ENCODE measurements at places on chromosomes 1 and 21.

DNA sequence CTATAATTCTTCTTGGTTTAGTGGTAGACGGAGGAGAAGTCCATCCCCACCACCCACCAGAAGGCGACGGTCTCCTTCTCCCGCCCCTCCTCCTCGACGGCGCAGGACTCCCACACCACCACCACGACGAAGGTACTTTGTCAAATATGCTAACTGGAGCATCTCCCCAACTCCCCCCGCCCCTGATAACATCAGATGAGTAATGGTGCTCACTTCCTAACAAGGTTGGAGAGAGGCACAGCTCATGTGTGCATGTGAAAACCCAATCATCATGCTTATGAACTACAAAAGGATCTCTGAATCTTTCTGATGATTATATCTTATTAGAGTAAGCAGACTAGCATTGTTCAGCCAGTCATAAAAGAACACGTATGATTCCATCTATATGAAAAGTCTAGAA lies 23.7 kb downstream of the SRRM1 start:
- DNase-seq: no peak

DNA sequence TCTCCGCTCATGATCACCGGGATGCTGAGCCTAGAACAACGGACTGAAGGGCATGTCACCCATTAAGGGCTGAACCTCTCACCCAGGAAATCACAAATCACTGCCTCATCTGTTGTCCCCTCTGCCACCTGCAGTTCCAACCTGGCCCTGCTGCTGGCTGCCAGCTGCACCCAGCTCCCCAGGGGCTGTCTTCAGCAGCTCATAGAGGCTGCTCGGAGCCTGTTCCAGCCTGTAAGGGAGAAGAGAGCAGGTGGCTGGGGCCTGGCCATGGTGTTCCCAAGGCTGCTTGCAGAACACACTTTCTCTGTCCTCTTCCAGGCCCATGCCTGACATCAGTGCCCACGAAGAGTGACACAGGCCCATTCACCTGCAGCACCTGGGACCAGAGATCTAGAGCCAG lies 44.5 kb upstream of the DISP3 start:
- DNase-seq: no peak

DNA sequence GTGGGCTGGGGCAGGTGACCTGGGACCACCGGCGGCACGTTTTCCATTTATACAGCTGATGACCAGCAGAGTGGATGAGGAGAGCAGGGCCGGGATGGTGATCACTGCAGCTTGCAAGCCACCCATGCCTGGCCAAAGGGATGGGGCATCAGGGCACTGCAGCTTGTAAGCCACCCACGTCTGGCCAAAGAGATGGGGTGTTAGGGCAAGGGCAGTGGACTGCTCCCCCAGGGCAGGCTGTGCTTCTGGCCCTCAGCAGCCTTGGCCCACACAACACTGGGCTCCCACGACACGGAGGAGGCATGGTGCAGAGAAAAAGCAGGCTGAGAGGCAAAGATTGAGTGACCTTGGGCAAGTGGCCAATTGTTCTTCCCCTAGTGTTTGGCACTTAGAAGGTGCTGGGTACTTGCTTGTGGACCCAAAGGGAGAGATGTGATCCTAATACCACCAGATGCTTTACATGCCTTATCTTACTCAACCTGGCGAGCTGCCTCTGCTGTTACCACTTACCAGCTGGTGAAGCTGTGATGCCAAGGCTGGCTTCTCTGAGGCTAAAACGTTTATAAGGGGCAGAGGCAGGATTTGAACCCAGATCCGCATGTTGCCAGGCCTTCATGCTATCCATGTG lies 48.3 kb downstream of the TRIM62 start:
- no peak for DNase-seq

DNA sequence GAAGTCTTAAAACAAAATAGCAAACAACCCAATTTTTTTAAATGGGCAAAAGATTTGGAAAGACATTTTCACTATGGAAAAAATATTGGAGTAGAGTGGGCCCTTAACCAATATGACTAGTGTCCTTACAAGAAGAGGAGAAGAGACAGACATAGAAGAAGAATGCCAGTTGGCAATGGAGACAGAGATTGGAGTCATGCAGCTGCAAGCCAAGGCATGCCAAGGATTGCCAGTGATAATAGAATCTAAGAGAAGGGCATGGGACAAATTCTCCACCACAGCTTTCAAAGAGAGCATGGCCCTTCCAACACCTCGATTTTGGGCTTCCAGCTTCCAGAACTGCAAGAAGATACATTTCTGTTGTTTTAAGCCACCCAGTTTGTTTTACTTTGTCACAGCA lies 92.7 kb downstream of the RGS2 start:
- no peak for DNase-seq

DNA sequence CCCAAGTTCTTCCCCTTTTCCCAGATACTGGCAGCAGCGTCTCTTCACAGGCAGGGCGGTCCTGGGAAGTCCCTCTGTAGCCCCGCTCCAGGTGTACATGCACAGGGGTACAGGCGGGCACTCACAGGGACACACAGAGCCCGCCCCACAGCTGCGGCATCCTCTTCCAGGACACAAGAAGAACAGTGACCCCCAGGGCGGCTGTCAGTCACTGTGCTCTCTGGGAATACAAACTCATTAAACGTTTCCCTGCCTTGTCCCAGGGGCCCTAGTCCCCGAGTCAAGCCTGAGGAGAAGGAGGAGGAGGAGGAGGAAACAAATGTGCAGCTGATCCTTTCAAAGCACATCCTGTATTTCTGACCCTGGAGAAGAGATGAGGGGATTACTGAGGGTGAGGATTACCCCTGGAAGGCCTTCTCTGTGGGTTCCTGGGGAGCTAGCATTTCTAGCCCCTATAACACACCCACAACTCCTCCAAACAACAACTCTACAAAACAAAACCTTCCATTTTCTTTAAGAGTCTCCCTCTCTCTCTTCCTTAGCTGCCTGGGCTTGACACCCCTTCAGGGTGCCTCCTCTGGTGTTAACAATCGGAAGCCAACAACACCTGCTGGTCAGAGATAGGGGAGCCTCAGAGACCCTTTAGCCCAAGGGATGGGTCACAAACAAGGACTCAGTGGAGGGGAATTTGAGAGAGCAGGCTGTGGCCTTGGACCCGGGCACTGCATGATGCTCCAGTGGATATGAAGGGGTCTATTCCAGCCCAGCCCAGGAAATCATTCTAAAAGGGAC lies 28.4 kb upstream of the DMBX1 start:
- DNase-seq: no peak

DNA sequence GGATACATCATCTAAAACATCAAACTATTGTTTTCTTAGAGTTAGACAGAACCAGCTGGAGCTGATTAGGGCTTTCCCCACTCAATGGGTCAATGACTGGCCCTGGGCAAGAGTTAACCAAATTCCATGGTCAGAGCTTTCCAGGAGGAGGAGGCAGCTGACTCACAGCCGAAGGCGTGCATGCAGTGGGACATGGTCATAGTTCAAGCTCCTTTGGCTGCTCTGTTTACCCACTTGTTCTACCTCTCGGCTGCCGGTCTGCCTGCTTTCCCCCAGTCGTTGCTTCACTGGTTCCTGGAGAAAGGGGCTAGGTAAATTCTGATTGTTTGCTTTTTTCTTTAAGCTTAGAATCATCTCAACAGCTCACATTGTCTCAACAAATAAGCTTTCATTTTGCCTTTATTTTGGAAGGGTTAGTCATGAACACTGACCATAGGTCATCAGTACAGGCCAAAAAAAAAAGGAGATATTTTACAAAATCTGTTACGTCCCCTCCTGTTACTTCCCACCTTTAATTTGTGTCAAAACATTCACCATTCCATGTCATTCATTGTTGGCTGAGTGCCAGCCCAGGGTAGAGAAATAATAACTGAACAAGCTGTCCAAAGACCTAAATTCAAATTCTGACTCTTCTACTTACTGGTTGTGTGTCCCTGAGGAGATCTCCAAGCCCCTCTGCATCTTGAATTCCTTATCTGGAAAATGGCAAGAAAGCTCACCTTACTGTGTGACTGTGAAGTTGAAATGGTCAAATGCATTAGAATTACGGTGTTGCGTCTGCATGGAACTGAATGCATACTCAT lies 12.0 kb downstream of the MAB21L3 start:
- no peak for DNase-seq

DNA sequence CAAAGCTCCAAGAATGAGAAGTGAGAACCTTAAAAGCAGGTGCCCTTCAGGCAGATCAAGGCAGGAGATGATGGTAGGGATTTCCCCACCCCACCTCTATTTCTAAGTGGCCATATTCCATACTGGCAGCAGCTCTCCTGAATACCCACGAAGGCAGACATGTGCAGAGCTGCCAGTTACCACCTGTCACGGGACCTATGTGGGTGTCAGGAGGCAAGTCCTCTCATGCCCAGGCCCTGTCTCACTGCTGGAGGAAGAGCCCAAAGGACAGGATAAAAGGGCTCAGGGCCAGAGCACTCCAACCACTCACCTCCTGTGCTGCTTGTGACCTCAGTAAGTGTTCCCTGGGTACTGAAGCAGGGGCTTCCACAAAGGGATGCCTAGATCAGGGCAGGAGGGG lies 721 bp upstream of the LCE1B start:
- no peak for DNase-seq

DNA sequence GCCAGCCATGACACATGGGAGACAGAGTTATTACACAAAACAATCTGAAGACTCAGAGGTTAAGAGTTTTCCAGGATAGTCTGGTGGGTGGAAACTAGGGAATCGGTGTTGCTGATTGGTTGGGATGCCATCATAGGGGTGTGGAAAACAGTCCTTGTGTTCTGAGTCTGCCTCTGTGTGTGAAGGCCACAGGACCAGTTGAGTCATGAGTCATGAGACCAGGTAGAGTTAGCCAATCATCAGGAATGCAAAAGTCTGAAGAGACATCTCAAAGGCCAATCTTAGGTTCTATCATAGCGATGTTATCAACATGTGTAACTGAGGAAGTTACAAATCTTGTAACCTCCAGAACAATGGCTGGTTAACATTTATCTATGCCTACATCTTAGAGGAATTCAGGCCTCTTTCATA lies 49.7 kb upstream of the NEK7 start:
- no peak for DNase-seq

DNA sequence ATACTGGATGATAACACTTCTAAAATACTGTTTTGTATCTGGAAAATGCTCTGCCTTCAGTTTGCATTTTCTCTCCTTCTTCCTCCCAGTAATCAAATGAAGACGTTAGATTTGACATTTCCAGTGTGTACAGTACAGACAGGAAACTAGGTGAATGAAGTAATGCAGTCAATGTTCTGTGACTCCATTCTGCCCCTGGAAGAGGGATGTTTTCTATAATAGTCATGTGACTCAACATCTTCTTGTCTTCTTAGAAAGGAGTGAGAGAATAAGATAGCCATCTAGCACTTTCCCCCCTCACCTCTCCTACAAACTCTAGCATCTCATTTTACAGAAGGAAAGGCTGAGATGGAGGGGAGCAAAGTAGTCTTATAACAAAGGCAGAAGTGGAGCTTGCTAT lies 77.6 kb downstream of the DDR2 start:
- DNase-seq: no peak

DNA sequence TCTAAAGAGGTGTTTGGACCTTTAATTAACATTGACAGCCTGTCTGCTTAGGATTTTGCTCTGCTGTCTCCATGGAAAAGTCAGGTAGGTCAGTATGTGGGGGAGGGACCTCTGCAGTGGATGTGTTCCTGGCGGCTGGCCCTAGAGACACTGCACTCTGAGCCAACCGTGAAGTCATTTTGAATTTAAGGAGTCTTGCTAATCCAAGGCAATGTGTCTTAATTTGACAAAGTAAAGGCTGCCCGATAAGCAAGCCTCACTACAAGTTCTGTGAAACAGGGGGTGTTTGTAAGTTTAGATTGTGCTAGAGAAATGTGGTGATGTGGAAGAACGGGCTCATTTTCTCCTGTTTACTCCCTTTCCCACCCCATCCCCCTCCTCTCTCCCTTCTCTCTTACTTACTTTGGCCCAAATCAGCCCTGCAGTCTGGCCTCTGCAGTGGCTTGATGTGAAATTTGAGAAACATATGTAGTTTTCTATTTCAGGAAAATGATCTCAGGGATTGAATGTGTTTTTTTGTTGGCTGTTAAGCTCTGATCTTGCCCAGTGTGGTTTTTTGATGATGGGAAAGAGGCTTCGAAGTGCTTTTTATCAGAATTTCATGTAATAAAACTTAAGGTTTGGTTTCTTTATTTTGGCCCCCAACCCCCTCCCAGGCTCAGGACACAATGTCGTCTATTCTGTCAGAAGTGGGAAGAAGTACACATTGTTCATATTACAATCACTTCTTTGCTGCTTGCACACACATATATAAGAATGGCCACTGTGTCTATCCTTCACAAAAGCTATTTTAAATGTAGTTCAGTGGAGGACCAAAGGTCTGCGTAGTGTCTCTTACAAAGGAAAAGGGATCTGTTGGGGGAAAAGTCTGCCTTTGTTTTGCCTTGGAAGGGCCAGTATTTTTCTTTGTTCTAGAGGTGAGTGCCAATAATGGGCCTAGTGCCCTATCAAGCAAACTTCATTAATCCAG lies 96.6 kb downstream of the FGGY start:
- DNase-seq: peak; percentile 95

- no peak for DNase-seq
Observed at GRCh38 chr1:212916481-212917133, 33.7 kb upstream of the VASH2 start.

DNA sequence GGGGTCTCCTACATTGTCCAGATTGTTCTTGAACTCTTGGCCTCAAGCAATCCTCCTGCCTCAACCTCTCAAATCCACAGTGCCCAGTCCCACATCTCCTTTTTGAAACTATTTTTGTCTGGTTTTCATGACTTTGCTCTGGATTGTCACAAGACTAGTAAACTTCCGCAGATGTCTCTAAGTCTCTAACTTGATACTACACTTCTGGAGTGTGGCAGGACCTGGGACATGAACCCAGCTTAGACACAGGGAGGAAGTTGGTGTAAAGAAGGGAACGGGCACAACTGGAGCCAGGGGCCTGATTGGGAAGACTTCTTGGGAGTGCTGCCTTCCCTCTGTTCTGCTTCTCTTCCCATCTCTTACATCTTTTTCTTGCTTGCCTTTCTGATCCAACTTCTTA lies 16.2 kb upstream of the DISC1 start:
- no peak for DNase-seq

- DNase-seq: no peak
Observed at GRCh38 chr1:10799726-10800125, 3.3 kb upstream of the CASZ1 start.

GRCh38 chr1:221994939-221995338 lies 253.1 kb upstream of the DUSP10 start:
- no peak for DNase-seq

- DNase-seq: no peak
Observed at GRCh38 chr1:204974327-204974726, 68.7 kb upstream of the CNTN2 start.

- DNase-seq: no peak
Observed at GRCh38 chr1:227317011-227317451, 1.3 kb downstream of the CDC42BPA start.

DNA sequence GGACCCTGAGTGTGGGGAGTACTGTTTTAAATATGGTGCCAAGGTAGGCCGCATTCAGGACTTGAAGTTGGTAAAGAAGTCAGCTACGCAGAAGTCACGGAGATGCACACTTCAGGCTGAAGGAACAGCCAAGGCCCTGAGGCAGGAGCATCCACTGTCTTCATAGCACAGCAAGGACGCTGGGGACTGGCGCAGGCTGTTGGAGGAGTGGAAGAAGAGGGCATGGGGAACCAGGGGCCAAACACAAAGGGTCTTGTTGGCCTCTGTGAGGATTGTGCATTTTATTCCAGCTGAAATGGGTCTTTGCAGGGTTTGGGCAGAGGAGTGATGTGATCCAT lies 16.6 kb downstream of the DNAJC16 start:
- no peak for DNase-seq
